ENCODE measurements at places on chromosomes 11 and 22. TPM values are rescaled to one million over a fixed set of nuclear protein-coding genes. Genes with fewer than 3 reads are reported as not detected.

- no peak for DNase-seq
These were observed 35.1 kb downstream of the TP53I11 start for GRCh38 chr11:44915621-44916020.

- peak; percentile 89 for DNase-seq
These were observed 4.1 kb downstream of the C11orf52 start for GRCh38 chr11:111922803-111923202.

- DNase-seq = no peak
These were observed 814 bp upstream of the NARS2 start for GRCh38 chr11:78575478-78575877.

- peak; percentile 51 for DNase-seq
These were observed 2.9 kb downstream of the TRPT1 start for GRCh38 chr11:64223001-64223651.

Gene BATF2
- total RNA-seq = 1.2 TPM

DNA sequence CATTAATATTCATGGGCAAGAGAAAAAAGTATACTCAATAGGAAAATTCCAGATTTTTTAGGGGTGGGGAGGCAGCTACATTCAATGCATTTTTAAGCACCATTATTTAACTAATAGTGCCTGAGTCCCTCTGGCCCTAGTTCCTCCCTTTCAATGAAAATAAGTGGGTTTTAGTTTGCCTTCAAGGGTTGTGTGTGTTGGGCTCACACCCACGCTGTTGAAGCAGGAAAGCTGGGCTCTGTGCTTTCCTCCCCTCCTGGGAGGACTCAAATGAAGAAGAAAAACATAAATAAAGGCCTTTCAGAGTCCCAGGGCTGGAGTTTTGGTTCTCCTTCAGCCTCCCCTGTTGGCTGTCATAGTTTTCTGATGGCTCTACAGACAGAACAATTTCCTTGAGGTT, 366.2 kb downstream of the MIAT start:
- no peak for DNase-seq

Gene C11orf87
- 0.05 TPM for total RNA-seq

DNA sequence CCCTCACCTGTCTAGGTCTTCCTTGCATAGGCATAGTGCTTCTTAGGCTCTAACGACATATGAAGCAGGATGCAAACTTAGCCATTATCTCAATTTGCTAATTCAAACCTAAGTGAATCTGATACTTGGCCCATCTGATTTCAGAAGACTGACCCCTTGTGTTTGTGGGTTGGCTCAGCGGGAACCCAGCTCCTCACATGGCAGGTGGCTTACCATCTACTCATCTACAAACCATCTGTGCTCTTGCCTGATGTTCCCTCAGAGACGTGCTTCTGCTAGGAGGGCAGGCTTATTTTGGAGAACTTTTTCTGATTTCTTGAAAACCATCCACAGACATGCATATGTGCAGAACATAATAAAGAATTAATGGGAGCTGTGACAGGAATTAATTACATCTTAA, 15.2 kb downstream of the ELMOD1 start:
- peak; percentile 36 for DNase-seq

DNA sequence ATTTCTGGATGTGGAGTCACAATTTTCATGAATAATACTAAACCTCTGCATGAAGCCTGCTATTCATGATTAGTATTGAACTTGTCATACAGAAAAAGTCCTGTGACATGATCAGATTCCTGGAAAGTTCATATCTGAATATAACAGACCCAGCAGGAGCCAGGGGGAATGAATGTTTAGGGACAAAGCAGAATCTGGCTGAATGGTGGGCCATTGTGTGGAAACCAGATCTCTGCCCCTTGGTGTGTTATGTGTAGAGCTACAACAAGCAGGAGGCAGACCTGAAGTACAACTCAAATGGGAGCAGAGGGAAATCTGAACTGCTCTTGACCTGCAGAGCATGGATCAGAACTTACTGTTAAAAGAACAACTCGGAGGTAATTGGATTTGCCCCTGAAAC, 30.3 kb downstream of the KREMEN1 start:
- no peak for DNase-seq

DNA sequence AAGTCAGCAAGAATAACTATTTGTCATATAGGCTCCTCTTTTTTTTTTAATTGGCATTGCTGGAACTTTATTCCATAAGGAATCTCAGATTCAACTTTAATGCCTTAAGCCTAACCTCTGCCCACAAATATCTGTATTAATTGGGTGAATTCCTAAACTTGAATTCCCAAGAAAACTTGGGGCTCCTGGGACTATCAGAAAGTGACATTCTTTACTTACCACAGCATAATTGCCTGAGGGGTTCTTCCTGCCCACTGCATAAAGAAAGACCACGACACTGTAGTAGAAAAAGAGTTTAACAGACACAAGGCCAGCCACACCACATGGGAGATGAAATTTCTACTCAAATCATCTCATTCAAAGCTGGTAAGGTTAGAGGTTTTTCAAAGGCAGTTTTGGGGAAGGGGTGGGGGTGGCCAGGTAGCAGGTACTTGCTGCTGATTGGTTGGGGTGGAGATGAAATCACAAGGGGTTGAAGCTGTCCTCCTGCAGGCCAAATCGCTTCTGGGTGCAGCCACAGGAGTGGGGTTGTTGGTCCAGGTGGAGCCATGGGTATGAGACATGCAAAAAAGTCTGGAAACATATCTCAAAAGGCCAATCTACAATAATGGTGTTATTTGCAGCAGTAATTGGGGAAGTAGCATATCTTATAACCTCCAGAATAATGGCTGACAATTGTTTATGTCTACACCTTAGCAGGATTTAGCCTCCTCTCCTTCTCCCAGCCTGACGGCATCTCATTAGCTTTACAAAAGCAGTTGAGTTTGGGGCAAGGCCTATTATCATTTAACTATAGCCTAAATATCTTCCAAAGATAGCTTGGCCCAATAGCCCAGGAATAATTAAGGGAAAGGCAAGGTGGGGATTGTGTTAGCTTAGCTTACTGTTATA, 4.8 kb upstream of the NLRP10 start:
- DNase-seq = no peak

DNA sequence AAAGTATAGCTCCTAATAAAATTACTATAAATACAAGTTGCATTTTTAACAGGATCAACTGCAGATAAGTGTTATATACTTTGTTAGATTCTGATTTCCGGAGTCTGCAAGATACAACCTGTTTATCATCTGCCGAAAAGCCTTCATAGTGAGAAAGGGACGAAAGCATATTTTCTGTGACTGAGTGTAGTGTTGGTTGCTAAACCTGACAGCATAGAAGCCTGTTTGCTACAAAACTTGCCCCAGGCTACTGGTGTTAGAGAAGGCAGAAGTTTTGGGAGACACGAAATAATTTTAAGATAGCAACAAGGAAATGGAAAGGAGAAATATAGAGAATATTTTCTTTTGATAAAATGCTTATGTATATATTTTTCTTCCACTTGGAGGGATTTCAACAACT, 243.5 kb upstream of the NARS2 start:
- DNase-seq = no peak

Gene SLC37A4
- total RNA-seq = 19.0 TPM

DNA sequence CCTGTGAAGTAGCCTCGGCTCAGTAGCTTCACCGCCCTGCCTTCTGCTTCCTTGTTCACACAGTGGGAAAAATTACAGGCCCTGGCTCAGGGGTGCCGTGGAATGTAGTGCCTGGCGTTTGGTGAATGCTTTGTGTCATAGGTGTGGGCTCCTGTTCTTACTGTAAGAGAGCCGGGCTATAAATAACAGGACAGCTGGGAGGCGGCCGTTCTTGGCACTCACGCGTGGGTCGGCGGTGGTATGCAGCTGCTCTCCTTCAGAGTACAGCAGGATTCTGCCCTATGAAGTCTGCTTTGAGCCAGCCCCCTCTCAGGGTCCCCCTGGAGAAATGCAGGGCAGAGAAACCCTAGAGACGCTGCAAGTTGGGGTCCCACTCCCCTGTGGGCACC, 84.2 kb downstream of the CTTN start:
- DNase-seq = peak; percentile 94

GRCh38 chr22:37557321-37558001, 2.8 kb upstream of the CDC42EP1 start:
- DNase-seq = no peak

DNA sequence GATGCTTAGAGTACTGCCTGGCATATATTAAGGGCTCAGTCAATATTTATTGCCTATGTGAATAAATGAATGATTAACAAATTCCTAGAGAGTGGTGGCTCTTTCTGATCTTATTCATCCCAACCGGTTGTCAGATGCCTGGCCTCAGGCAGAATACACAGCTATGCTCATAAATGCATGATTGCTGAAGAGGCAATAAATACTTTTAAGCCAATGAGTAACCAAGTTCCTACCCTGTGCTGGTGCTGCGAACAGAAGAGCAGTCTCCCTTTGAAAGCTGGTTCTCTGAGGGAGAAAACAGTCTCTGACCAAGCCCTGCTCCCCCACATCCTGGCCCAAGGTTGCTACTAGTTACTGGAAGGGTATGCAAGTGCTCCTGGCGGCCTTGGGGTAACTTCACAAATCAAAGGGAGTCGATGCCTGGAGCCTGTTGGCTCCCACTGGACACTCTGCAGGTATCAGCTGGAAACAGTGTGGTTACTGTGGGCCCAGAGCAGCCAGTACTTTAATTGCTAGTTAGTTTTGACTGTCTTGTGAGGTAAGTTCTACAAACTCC, 2.8 kb downstream of the USH1C start:
- no peak for DNase-seq

DNA sequence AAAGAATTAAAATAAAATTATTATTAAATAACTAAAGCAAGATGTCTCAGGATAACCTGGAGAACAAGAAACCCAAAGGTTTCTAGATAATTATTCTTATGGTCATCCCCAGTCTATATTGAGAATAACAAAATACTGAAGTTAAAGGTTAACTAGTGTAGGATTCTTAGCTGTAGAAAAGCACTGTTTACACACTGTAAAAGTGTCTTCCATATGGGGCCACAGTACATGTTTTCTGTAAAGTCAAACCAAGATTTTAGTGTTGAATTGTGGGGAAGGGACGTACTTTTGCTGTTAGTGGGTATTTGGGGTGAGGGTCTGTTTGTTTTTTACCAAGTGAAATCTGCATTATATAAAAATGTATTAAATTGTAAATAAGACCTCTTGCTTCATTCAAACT, 47.5 kb upstream of the SOX6 start:
- DNase-seq = no peak

Data from myocyte (in vitro differentiated cells).